Fibroblast of upper back skin (primary cell): ENCODE measurements at places on chromosomes 4 and X.
A peak's percentile ranks its signal among the peaks of the same experiment; 100 is the strongest.

DNA sequence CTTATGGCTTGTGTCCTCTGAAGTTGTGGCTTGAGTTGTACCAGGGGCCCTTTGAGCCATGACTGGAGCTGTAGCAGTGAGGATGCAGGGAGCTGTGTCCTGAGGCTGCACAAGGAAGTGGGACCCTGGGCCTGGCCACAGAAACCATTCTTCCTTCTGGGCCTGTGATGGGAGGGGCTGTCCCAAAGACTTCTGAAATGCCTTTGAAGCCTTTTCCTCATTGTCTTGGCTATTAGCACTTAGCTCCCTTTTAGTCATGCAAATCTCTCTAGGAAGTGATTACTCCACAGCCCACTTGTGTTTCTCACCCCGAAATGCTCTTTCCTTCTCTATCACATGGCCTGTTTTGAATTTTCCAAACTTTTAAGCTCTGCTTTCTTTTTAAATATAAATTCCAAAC is 92.4 kb downstream of the FHDC1 start:
- no peak for DNase-seq

GRCh38 chrX:74535408-74536151 is 78.8 kb downstream of the RLIM start:
- DNase-seq: peak; percentile 73

DNA sequence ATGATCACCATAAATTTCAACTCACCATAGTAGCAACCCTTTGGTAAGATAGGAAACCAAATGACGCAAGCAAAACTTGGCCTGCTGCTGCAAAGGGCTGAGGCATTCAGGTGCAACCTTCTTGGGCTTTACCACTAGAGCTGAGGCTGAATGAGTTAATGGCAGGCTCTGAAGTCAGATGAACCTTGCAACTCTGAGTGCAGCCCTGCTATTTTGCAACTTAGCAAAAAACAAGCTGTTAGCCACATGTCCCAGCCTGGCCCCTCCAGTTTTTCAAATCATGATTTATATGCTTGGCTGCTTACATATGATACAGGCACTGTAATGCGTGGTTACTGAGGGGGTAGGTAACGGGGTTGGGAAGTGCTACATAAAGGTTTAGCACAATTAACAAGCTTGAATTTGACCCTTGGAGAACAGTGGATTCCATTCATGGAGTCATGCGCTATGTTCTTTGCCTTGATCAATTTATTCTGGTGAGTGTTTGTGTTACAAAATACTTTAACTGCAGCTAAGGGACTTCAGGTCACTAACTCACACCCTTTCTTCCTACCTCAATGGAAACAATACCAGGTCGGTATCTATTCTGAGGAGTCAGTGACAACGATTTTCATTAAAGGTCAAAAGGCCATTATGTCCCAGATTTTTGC is 80.5 kb upstream of the PPARGC1A start:
- DNase-seq: peak; percentile 51

- DNase-seq: peak; percentile 49
These were observed 512.3 kb downstream of the FAT4 start for GRCh38 chr4:125826801-125827695.

- no peak for DNase-seq
These were observed 57.4 kb upstream of the SLC6A14 start for GRCh38 chrX:116378961-116379360.

DNA sequence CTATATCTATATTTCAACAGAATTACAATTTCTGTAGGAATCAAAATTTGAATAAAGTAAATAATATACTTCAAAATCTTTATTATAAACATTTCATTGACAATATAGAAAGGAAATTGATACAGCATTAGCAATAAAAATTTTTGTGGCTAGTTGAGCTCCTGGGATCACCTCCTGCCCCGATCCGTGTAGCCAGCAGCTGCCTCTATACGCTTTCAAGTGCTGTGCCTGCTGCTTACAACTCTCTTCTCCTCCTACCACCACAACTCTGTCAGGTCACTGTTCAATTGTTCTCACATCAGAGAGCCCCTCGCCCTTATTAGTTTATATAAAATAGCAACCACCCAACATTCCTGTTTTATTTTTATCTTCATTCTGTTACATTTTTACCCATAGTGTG is 27.6 kb downstream of the INPP4B start:
- peak; percentile 14 for DNase-seq

DNA sequence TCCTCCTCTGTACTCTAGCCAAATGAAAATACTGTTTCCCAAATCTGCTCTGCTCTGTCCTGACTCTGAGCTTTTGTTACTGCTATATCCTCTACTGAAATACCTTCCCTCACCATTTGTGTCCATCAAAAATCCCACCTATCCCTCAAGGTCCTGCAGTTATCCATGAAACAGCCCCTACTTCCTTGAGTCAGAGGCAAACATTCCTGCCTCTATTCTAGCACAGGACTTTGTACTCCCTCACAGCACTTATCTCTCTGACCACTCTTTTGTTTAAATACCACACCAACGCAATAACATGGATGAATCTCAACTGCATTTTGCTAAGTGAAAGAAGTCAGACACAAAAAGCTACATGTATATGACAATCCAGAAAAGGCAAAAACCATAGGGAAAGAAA is 10.5 kb upstream of the RNF128 start:
- DNase-seq: no peak

DNA sequence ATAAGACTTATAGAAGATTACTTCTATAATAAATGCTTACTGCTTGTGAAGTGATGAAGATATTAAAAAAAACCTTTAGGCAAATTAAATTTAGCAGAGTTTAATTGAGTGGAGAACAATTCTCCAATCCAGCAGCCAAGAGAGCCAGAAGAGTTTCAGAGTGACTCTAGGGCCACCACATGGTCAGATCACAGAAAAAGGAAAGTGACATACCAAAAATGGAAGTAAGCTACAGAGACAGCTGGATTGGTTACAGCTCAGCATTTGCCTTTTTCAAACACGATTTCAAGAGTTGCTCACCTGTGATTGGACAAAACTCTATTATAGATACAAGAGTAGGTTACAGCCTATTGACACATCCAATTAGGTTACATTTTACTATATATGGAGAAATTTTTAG is 79.0 kb upstream of the TRAM1L1 start:
- DNase-seq: no peak

DNA sequence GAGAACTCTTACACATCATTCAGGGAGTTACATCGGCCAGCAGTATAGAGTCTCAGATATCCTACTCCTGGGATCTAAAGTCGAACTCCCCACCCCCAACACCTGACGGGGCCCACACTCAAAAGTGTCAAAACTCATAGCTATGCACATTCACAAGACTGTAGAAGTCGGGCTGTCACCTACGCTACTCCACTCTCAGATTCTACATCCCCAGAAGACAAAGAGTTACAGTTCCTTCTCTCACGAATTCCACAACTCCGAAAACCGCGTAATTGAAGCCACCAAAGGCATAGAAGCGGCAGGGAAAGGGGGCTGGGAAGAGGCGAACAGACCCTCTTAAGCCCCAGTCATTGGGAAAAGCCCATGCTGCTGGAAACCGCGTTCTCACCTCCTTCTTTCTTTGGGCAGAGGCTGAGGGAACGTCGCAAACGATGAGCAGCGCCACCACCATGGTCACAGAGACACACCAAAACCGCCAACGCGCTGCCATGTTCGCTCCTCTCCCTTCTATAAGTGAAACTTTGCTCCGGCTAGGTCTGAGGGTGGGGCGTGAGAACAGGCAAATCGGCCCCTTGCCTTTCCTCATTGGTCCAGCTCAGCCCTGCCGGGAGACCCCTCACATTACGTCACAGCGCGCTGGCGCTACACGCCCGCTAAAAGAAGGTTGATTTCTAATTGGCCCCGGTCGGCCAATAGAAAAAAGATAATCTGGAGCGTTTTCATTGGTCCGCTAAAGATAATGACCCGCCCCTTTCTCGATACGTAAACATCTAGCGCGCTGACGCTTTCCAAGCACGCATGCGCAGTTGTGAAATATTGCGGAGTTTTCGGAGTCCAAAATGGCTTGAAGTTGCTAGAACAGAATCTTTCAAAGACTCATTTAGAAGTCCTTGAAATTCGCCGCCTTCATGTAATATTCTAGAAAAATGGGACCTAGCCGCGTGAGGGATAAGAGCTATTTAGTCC is at the start of gene MAGT1:
Gene MAGT1, minus strand, starts transcription at position 515 of the 966 bp plus-strand sequence. Its CDS starts 25 bp downstream, at position 490.
- DNase-seq: peak; percentile 97

- no peak for DNase-seq
These were observed 573.6 kb downstream of the PPP4R3C start for GRCh38 chrX:26889574-26889973.

GRCh38 chrX:124015721-124016120 is 54.2 kb downstream of the STAG2 start:
- no peak for DNase-seq

- DNase-seq: no peak
These were observed 37.9 kb downstream of the RGS12 start for GRCh38 chr4:3330707-3331106.

GRCh38 chrX:153828308-153828707 is 2.0 kb downstream of the PDZD4 start:
- DNase-seq: no peak

DNA sequence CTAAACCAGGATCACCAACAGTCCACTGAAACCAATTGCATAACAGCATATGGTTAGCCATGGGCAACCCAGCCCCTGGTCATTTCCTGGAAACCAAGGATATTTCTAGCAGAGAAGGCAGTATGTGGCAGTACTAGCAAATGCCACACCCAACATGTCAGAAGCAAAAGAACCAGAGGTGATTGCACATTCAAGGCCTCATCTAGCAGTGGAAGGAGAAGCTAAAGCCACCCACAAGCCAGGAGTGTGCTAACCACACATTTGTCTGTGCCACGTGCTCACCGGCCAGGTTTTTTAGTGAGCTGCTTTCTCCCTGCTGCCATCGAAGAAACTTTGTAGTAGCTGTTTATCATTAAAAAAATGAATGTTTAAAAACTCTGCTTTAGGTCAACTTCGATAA is 42.0 kb downstream of the TEC start:
- no peak for DNase-seq

- no peak for DNase-seq
These were observed 6.3 kb downstream of the SLC25A4 start for GRCh38 chr4:185149392-185149791.

- no peak for DNase-seq
These were observed 72.3 kb upstream of the EFHC2 start for GRCh38 chrX:44415639-44416386.

DNA sequence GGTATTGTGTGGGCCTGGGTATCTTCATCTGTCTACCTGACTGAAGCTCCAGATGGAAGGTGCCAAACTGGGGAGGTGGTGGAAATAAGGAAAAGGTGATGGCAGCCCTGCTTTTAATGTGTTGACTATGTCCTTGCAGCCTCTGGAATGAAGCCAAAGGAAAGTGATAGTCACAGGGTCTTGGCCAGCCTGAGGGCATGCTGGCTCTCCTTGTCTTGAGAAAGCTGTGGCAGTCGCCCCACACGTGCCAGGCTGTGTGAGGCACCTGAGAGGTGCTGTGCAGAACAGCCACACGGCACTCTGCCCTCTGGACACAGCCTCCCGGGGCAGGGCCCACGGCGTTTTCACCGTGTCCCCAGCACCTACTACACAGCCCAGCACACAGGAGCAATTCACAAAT is 77.6 kb downstream of the NAT8L start:
- no peak for DNase-seq

GRCh38 chrX:150983521-150984168 is 510 bp downstream of the HMGB3 start:
- no peak for DNase-seq

DNA sequence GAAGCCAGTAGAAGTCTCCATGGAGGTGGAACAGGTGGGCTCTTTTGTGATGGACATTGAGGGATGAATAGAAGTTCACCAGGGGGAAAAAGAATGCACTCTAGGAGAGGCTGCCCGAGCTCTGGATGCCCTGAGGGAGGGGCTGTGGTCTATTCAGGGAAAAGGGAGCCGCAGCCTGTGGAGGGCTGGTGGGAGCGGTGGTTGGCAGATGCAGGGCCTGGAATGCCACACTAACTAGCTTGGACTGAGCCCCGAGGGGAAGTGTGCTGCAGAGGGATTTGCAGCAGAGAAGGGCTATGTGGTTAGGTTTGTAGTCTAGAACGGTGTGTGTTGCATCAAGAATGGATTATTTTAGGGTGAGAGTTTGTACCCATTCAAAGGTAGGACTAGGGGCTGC is 29.5 kb upstream of the PSAPL1 start:
- DNase-seq: no peak

DNA sequence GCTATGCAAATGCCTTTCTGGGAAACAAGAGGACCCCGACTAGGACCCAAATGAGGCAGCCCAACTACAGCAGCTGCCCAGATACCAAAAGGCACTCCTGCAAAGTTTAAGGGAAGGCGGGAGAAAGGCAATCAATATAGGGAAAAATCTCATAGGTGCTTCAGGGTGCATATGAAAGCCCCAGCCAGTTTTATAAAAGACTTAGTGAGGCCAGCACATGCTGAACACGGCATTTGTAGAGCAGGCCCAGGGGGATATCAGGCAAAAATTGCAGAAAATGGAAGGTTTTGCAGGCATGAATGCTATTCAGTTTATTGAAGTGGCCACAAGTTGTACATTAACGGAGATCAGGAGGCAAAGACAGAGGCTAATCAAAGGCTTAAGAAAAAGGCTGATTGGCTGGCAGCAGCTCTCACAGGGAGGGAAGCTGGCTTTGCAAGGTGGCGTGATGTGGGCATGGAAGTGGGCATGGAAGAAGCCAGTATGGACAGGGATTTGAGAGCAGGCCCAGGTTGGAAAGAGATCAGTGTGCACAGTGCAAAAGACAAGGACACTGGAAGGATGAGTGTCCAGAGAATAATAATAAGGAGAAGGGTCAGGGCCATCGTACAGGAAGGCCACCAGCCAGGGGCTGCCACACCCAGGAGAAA is 37.7 kb upstream of the UGT2B7 start:
- DNase-seq: no peak

- peak; percentile 32 for DNase-seq
These were observed 116.3 kb upstream of the NRK start for GRCh38 chrX:105706041-105706440.

DNA sequence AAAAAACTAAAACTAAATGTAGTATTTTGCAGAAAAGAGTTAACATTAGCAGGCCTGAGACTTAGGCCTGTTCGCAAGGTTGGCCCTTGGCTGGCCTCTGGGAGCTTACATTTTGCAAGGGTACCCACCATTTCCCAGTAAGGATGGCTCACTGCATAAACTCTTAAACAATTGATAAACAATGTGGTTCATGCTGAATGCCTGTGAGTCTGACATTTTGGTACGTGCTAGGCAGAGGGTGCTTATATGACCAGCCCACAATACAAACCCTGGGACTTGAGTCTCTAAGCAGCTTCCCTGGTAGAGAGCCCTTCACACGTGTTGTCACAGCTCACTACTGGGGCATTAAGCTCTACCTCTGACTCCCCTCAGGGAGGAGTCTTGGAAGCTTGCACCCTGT is 7.4 kb downstream of the PRPS2 start:
- DNase-seq: no peak

DNA sequence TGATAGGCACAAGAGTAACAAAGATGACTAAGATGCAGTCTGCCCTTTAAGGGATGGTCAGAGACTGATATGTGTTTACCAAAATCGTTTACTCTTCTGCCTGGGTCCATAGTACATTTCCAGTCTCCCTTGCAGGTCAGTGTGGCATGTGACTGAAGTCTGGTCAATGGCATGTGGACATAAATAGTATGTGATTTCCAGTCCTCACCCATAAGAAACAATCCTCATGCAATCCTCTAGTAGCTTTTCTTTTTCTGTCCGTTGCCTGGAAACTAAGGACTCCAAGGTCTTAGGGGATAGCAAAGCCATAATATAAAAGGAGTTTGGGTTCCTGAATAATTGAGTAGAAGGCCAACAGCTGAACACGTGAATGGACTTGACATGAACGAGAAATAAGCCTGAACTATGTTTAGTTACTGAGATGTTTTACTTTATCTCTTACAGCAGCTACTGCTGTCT is 1.1 kb downstream of the SLC9B2 start:
- no peak for DNase-seq
